SW480 (cell line): ENCODE measurements at places on chromosomes 16 and 17.

- peak; percentile 85 for DNase-seq
Measured at GRCh38 chr17:79739148-79740062, 8.7 kb downstream of the ENPP7 start.

- DNase-seq: no peak
Measured at GRCh38 chr17:50322271-50322670, 23.7 kb upstream of the XYLT2 start.

DNA sequence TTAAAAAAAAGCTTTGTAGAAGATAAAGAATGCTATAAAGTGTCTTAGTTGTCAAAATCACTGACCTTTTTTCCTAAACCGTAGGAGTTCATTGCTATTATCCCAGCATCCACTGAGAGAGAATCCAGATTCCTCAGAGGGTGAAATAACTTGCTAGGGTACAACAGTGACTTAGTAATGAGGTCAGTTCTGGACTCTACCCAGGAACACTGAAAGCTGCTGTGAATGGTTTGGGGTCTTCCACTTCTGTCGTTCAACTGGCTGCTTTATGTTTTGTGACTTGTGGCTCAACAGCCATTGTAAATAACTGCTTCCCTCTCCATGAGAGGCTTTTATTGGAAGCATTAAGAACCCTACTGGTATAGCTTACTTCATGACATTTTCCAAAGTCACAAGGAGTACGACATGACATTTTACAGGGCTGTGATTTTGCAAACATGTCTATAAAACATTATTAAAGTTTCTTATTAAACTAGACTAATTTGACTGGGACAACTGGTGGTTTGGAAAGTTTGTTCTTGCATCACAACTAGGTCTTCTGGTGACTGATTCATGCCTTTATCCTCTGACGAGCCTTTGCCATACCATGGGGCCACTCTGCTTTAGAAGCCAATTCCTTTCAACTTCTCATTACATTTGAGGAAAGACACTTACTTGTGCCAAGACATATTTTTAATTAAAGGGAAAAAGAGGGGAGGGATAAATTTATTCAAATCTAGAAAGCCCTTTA lies 92.2 kb upstream of the CDH11 start:
- DNase-seq: no peak

GRCh38 chr17:37530420-37530819 lies 40.7 kb downstream of the DUSP14 start:
- DNase-seq: no peak

DNA sequence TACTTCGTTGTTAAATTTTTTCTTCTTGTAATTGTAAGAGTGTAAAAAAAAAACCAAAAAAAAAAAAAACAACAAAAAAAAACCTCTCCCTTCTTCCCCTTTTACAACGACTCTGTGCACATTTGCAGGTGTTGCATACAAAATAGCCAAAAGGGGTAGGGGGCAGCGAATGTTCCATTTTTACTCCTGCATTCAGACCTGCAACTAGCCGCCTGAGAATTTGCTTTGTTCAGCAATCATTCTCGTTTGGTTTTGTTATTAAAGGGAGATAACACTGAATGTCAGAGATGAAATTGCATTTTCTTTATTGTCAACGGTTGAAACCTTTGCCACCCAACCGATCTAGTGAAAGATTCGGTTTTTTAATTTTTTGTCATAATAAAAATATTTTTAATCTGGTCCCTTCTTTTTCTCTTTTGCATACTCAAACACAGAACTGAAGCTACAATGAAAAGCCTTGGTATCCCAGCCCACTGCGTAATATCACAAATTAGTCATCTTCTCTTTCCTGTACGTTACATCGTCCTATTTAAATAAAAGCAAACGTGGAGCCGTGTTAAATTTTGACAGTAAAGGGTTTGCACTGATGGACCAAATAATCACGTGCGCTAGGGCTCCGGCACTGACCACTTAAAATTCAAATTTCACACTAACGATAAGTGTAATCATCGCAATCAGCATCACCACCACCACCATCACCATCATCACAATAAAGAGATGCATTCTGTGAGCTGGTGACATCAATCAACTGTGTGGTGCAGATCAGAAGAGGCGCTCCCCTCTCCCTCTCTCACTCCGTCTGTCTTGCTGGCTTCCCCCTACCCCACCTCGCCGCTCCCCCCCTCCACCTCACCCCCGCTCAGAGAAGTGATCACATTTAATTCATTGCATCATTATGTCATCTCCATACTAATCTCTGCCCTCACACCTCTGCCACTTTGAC lies 406.2 kb upstream of the PSMD7 start:
- DNase-seq: no peak

DNA sequence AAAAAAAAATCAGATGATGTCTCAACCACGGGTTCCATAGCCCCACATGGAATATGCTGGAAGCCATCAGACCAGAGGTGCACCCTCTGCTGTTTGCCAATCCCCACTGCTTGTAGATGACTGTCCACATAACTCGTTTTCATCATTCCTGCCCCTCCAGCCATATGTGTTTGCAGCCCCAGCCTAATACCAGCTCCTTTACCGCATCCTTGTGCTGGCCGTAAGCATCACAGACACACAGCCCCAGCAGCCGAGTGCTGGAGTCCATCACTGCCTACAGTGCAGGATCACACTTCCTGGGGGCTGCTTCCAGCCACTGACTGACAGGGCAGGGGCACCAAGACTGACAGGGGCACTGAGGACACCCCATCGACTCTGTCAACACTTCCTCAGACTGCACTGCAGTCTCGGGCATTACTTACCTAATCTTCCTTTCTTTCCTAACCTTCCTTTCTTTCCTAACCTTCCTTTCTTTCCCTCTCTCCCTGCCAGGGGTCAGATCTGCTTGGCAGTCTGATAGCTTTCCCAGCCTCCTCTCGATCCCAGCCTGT lies 5.0 kb downstream of the RCVRN start:
- DNase-seq: no peak

DNA sequence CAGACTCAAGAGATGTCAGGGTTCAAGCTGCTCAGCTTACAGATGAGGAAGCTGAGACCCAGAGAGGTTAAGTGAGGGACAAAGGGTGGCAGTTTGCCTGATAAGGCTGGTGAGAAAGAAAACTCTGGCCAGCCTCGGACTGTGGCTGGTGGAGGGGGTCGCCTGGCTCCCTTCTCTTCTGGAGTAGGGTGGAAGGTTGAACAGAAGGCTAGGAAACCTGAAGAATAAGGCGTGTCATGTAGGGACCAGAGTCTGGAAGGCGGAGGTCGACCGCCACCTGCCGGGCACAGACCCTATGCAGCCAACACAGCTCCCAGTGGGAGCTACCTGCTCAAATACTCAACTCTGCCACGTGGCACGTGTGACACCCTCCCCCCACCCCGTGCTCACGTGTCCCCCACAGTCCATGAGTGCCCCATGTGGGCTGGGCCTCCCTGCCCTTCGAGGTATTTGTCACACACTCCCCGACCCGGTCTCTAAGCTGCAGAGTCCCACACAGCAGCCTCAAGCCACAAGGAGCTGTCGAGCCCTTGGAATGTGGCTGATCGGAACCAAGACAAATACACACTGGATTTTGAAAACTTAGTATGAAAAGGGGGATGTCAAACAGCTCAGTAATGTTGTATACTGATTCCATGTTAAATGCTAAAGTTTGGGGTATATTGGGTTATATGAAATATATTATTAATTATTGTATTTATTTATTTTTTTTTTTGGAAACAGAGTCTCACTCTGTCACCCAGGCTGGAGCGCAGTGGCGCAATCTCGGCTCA lies 11.8 kb downstream of the HID1 start:
- peak; percentile 93 for DNase-seq

DNA sequence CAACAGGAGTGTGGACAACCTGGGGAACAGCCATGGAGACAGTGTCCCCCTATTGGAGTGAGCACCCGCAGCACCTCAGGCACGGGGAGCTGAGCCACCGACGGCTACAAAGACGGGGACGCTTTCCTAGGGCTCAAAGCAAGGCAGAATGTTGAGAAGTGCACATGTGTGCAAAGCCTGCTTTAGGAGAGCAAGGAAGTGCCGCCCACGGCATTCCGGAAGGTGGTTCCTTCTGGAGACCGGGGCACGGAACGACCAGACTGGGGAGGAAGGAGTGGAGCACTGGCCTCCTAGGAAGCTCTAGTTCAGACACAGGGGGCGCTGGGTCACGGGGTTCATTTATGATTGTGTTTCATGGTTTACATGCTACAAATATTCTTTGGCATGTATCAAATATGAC lies 52.2 kb downstream of the TBC1D16 start:
- peak; percentile 27 for DNase-seq

- DNase-seq: peak; percentile 14
Measured at GRCh38 chr16:81817789-81818567, 38.9 kb downstream of the PLCG2 start.

- DNase-seq: peak; percentile 39
Measured at GRCh38 chr17:21239680-21240368, 13.4 kb downstream of the NATD1 start.

GRCh38 chr17:72404872-72405271 lies 284.1 kb downstream of the SOX9 start:
- DNase-seq: no peak

DNA sequence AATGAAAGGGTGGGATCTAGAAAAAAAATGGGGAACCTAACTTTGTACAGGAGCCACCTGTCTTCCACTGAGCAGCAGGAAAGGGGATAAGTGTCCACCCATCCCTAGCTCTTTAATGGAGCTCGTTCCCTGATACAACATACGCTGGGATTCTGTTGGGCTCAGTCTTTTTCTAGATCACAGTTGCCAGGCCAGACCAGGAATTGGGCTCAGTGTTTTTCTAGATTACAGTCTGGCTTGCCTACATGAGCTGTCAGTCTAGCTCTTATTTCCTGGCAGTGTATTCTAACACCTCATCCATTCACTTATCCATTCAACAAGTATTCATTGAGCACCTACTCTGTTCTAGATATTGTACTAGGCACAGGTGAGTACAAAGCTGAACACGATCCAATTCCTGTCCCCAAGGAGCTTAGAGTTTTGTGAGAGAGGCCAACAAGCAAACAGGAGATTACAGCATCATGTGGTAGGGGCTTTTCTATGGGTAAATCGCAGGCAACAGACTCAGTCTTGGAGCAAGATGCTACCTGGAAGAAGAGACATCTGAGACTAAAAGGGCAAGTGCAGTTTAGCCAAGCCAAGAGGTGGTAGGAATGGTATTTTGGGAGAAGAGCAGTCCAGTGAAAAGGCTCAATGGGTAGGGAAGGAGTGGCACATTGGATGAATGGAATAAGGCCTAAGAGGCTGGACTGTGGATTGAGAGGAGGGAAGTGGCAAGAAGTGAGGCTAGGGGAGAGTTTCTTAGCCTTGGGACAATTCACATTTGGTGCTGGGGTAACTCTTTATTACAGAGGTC lies 138.0 kb upstream of the HS3ST2 start:
- no peak for DNase-seq

DNA sequence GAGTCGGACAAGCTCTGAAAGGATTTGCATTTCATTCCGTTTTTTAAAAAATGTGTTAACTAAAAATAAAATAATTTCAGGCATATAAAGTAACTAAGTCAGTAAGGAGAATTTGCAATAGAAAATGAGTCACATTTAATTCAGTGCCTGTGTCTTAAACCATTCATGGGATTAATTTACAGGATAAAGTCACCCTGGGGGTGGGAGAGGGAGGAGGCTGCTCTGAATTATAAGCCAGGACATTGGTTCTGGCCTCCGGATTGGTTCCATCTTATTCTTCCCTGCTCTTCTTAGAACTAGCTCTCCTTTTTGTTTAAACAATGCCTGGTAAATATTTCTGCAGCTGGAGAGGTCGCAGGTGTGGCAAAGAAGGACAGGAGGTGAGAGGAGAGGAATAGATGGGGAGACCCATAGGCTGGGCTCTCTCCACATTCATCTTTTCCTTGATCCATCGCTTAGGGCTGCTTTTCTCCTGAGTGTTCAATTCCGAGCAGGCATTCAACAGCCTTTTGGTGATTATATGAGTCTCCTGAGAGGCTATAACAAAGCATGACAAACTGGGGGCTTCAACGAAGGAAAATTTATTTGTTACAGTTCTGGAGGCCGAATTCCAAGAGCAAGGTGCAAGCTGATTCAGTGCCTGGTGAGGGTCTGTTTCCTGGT lies 319.2 kb downstream of the PHKB start:
- DNase-seq: no peak

GRCh38 chr17:35001549-35001948 lies 21.2 kb downstream of the LIG3 start:
- no peak for DNase-seq

DNA sequence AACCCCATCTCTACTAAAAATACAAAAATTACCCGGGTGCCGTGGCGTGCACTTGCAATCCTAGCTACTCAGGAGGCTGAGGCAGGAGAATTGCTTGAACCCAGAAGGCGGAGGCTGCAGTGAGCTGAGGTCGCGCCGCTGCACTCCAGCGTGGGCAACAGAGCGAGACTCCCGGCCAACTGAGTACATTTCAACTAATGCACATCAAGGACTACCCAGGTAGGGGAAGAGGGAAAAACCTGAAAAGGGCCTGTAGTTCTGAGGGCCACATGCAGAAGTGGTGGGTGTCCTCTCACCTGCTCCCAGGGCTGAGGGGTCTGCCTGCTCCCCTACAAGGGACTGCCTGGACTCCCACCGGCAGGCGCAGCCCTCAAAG lies 584 bp upstream of the SLC16A5 start:
- DNase-seq: no peak

DNA sequence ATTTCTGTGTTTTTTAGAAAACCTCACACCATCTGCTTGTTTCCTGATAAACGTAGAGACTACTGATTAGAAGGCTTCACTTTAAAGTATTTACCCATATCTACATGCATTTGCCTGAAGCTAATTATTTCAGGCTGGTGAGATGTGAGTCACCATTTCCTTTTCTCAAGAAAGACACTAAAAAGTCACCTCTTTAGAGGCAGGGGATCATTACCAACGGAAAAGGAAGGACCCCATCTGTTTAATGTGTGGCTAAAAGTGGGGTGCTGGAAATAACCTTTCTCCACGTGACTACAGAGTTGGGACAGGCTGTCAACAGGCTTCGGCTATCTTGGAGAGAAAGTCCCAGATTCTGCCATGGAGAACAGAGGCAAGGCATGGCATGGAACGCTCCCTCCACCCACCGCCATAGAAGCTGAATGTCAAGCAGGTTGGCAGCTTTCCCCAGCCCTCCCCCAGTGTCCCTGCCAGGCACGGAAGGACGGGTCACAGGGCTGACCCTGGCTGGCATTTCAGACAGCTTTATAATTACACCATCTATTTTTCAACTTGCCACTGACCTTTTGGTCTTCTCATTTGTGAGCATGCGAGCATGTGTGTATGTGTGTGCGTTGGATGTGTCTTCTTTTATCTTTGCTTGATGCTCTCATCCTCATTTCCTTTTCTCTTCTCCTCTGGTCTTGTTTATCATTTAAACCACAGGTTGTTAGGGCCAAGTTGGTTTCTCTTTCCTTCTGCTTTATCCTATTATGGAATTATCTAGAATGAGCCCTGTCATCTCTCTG lies 157.0 kb downstream of the CPPED1 start:
- DNase-seq: peak; percentile 20

DNA sequence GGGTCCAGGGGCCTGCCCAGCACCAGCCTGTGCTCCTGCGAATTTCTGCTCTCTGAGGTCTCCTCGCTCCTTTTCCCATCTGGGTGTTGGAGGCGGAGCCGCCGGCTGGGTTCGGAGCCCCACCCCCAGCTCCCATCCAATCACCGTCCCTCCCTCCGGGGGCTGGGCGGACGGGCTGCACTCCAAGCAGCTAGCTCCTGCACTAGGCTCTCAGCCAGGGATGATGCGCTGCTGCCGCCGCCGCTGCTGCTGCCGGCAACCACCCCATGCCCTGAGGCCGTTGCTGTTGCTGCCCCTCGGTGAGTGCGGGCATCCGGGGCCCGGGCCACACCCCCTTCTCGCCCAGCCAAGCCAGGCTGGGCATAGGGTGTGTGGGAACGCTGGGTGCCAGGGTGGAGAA lies at the start of gene NRN1L:
NRN1L (plus strand) TSS at position 202 of the 400 bp plus-strand sequence; CDS start at position 221, 19 bp downstream.
- DNase-seq: no peak

GRCh38 chr17:59848778-59849177 lies 44.0 kb downstream of the TUBD1 start:
- DNase-seq: no peak

- peak; percentile 73 for DNase-seq
Measured at GRCh38 chr17:66549731-66550207, 247.4 kb downstream of the PRKCA start.
